CMK (cell line): ENCODE measurements at places on chromosomes 16 and 17.
A peak's percentile ranks its signal among the peaks of the same experiment; 100 is the strongest.

DNA sequence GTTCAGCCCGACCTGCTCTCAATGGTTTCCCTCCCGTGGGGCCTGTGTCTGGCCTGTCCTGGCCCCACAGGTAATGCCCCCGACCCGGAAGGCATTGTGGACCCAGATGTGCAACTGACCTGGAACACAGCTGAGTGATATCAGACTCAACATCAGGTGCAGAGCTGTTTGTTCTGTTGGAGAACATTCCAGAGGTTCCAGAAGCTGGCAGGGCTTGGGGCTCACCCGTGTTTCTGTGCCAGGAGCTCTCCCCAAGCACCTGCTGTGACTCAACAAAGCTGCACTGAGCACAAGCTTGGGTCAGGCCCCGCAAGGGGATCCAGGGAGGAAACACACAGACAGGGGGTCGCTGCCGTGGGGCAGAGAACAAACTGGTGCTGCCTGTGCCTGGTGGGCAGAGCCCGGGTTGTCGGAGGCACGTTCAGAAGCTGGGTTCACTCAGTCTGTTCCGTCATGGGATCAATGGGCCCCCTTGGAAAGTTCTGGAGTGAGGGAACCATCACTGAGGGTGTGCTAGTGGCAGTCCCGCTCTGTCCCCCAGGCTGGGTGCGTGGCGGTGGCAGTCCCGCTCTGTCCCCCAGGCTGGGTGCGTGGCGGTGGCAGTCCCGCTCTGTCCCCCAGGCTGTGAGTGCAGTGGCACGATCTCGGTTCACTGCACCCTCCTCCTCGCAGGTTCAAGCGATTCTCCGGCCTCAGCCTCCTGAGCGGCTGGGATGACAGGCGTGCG is 22.1 kb downstream of the HS3ST6 start:
- no peak for DNase-seq

- no peak for DNase-seq
Observed at GRCh38 chr17:34617398-34617797, 38.0 kb downstream of the TMEM132E start.

- DNase-seq: no peak
Observed at GRCh38 chr17:76822184-76822778, 45.9 kb upstream of the MGAT5B start.

- no peak for DNase-seq
Observed at GRCh38 chr16:87101903-87102302, 215.3 kb downstream of the C16orf95 start.

GRCh38 chr16:53614346-53614745 is 89.3 kb downstream of the RPGRIP1L start:
- no peak for DNase-seq

DNA sequence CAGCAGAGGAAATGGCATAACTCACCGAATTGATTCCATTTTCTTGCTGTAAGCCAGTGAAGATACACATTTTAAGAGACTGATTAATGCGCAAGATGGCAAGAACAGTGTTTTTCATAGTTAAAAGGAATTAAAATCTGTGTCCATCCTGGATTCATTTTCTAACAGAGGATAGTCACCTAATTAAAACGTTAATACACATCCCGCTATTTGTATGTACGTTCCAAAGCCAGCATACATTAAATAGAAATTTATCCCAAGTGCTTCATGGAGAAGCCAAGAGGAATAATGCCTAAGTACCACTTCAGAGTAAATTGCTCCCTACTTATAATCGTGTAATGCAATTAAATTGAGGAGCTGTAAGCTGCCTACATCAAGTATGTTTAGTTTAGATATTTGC is 49.9 kb downstream of the RBFOX1 start:
- no peak for DNase-seq

DNA sequence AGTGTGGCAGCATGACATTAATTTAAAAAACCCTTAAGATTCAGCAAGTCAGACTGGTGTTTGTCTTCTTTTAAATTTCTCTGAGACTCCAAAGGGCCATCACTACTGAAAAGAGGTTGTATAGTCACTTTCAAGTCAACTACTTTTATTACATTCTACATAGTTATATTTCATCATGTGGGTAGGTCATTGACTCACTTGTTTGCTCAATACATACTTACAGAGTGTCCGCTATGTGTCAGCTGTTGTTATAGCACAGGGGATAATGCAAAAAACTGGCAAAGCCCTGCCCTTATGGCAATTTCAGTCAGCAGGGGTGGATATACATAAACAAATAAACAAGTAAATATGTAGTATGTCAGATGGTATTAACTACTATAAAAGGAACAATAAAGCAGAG is 2.5 kb upstream of the MYH4 start:
- DNase-seq: no peak

- DNase-seq: no peak
Observed at GRCh38 chr17:5797447-5798050, 213.2 kb upstream of the NLRP1 start.

- no peak for DNase-seq
Observed at GRCh38 chr16:86304868-86305267, 205.5 kb upstream of the FOXF1 start.

DNA sequence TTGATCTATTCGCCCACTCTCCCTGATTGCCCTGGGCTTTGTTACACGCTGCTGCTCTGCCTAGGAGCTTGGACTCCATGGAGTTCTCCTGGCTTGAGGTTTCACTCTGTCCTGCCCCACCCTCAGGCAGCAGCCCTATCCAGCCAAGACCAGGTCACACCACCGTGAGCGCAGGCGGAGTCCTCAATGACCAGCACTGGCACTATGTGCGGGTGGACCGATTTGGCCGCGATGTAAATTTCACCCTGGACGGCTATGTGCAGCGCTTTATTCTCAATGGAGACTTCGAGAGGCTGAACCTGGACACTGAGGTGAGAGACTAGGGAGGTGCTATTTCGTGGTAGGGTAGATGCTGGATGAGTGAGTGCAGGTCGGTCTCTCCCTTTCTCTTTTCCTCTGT is 3.5 kb downstream of the CNTNAP1 start:
- DNase-seq: no peak

DNA sequence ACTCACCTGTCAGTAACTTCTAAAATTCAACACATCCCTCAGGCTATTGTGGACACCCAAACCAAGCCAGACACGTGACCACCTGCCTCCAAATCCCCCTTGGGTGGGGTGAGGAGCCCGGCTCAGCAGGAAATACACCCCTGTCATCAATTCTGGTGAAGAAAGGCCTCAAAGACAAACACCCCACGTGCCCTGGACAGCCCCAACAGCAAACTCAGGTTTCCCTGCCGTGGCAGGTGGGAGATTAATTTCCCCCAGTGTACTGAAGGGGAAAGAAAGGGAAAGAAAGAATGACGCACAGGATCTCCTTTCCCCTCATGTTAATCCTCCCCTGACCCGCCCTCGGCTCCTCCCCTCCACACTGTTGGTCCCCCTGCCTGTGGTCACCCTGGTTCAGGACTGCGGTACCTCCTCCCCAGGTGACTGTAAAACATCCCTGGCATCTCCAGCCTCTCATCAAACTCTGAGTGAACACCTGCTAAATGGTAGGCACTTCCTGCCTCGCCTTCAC is 98.3 kb downstream of the ZNF423 start:
- DNase-seq: no peak

GRCh38 chr16:47056688-47057629 is 83.5 kb upstream of the DNAJA2 start:
- DNase-seq: no peak

DNA sequence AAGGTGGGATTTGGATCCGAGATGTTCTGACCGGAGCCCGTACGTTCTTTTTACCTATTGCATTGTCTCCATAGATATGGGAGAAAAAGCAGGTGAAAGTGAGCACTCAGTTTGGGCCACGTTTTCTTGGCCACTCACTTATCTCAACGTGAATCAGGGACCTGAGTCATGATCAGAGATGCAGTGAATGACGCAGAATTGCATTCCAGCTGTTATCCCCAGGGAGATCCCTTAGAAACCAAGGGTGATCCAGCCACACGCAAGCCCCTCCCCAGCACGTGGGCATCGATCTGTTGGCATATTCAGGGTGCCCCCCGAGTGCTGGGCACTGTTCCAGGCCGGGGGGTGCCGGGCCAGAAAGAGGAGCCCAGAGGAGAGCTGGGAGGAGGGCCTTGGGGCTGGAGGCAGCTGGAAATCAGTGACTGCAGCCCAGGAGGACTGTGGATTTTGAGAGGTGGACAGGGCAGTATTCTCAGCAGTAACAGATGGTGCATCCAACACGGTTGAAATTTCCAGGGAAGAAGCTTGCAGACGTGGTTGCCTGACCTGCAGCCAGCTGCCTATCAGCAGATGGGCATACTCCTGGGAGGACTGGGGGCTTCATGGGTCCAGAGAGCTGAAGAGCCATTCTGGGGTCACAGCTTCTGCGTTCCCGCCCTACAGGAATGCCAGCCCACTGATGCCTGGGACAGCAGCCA is 87.2 kb upstream of the CACNG5 start:
- no peak for DNase-seq

DNA sequence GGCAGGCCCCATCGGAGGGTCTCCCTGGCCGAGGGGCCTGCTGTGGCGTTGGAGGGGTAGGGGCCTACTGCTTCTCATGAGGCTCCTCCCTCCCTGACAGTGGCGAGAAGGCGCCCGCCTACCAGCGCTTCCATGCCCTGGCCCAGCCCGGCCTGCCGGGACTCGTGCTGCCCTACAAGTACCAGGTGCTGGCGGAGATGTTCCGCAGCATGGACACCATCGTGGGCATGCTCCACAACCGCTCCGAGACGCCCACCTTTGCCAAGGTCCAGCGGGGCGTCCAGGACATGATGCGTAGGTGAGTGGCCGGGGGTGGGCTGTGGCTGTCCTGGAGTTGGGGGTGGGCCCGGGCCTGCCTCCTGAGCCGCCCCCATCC is 1.7 kb downstream of the CDT1 start:
- no peak for DNase-seq

- no peak for DNase-seq
Observed at GRCh38 chr16:72284042-72284789, 112.3 kb upstream of the PMFBP1 start.

GRCh38 chr17:36212966-36213365 is 2.1 kb downstream of the CCL4L2 start:
- DNase-seq: no peak

DNA sequence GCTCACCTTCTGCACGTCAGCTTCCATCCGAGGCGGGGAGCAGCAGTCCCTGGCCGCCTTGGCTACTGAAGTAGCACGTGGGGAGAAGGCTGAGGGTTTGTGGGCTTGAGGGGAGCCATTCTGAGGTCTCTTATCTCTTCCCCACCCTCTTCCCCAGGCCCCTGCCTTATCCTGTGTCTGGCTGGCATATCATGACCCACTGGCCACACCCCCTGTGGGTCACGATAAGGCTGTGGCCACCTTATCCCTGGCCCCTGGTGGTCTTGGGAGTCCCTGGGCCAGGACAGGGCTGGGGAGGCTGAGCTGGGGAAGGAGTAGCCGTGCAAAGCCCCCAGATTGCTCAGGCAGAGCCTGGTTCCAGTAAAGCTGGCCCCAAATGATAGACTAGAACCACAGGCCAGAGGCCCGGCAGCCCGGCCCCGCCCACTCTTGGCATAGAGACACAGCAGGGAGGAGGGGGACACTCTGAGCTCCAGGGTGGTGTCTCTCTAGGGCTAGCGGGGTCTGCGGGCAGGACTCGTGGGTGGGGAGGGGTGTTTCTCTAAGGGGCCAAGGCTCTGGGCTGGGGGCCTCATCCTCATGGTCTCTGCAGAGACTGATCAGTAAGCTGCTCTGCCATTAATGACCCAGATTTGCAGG is 7.6 kb downstream of the SPNS2 start:
- peak; percentile 89 for DNase-seq

- no peak for DNase-seq
Observed at GRCh38 chr17:7841915-7842379, 7.9 kb downstream of the KDM6B start.

DNA sequence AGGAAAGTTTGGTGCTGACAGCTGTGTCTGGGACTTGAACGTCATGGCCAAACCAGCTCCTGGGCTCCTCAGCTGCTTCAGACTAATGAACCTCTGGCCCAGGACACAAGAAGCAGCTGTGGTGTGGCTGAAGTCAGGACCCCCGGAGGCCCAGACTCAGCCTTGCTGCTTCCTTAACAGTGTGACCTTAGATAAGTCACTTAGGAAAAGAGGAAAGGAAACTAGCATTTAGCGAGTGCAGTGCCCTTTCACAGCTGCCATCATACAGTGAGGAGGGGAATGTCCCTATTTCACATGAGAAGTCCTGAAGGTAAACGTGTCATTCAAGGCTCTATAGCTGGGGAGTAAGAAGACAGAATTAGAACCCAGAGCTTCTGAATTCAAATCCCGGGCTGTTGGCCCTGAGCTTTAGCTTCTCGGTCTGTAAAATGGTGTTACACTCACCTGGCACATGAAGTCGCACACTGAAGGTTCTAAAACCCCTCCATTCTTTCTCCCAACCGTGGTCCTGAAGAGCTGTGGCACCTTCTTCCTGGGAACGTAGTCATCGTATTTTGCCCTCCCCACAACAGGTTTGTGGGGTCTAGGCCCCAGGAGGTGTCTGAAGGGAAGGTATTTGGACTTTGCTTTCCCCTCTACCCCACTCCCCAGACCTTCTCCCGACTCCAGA is 910 bp upstream of the RAMP2 start:
- DNase-seq: no peak

DNA sequence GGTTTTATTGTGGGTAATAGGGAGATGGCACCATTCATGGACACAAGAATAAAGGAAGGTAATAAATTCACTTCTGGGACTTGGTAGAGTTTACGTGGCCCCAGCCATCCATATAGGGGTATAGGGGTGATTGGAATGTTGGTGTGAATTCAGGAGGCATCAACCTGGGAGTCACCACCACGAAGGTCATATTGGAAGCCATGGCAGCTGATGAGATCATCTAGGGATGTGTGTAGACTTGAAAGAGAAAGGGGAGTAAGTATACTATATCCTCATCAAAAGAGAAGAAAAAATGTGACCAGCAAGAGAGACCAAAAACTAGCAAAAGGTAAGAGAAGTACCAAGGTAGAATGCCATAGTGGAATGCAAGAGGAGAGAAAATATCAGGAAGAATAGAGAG is 26.6 kb upstream of the GINS3 start:
- no peak for DNase-seq

DNA sequence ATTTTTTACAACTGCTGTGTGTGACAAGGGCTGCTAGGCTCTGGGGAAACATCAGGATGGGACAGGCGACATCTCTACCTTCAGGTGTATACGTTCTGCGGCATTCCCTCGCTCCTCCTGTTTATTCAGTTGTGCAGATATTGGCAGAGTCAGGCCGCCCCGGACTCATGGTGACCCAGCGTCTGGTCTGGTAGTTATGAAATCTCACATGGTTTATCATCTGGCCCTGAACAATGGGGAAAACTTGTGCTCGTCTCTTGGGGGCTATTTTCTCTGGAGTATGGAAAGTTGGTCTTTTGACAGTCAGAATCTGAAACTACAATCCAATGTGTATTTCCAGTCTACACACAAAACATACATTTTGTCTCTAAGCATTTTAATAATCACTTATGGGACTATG is 3.3 kb downstream of the MARCHF10 start:
- DNase-seq: no peak

- no peak for DNase-seq
Observed at GRCh38 chr16:22189473-22190080, 16.5 kb upstream of the EEF2K start.

DNA sequence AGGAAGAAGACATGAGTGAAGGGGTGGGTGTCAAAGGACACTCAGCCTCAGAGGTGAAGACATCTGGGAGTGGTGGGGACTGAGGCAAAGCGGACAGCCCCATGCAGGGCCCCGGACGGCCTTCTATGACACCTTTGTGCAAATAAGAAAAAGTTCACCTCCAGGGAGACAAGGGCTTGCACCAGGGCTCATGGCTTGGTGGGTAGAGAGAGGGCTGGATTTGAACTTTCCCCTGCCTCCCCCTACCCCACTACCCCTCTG is 30.5 kb downstream of the LRRC75A start:
- no peak for DNase-seq
